Effector memory CD4-positive, alpha-beta T cell (primary cell): ENCODE measurements at places on chromosomes 5 and 9.

DNA sequence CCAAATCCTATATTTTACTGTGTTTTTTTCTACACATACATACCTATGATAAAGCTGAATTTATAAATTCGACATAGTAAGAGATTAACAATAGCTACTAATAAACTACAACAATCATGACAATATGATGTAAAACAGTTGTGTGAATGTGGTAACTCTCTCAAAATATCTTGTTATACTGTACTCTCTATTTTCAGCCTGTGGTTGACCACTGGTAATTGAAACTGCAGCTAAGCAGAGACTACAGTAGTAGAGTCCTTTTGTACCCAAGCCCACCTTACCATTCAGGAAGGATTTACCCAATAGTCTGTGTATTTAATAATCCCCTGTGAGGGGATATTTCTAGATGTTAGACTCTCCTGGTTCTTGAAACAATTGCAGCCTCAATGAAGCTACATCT lies 86.7 kb downstream of the FAM114A2 start:
- H3K4me3 ChIP-seq: no peak overlapping the region
- H3K27me3 ChIP-seq: no peaks in the 10 kb centered on the region
- DNase-seq: no peak

DNA sequence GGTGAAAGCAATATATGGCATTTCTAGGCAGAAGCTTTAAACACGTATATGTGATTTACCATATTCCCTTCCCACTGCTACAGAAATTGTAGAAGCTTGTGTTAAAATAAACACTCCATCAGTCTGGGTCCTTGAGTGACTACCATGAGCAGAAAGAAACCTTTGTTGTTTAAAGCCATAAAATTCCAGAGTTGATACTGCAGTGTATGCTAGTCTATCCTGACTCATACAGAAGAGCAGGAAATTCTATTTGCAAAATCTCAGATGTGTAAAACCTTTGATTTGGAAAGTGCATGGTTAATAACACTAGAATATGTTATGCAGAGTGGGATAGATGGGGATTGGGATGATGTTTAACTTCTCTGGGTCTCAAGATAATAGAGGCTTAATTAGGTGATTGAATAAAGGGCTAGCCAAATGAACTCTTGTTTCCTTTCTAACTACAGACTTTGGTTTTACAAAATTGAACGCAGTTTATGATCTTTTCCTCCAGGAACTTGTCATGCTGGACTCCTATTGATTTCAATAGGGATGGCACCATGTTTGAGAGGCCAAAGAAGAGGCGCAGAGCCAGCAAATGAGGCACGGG lies 282.7 kb upstream of the VLDLR start:
- H3K36me3 ChIP-seq: no peaks in the 10 kb centered on the region
- H3K27ac ChIP-seq: no peak overlapping the region
- no peaks in the 10 kb centered on the region for H3K4me1 ChIP-seq

DNA sequence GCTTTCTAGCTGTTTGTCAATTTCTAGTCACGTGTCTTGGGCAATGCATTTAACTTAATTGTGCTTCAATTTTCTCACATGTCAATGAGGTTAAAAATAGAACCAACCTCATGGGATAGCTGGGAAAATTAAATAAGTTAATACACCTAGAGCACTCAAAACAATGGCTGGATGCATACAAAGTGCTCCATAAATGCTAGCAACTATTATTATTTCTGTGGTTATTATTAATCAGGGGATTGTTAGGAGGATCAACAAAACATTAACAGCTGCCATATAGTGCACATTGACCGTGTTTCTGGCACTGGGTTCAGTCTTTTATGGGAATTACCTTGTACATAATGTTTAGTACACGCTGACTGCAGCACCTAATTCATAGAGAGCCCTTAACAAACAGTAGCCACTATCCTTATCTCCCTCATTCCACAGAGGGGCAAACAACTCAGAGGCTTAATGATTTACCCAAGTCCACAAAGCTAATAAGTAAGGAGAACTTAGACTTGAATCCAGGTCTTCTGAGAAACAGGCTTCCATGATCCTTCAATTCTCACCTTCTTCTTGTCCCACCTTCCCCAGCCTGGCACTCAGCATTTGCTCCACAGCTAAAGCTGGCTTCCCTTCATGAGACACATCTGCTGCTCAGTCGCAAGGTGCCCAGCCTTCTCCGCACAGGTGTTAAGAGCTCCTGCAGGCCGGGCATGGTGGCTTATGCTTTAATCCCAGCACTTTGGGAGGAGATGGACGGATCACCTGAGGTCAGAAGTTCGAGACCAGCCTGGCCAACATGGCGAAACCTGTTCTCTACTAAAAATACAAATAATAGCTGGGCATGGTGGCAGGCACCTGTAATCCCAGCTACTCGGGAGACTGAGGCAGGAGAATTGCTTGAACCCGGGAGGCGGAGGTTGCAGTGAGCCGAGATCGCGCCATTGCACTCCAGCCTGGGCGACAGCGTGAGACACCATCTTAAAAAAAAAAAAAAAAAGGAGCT lies 137.4 kb upstream of the ABCA1 start:
- H3K36me3 ChIP-seq: no peaks in the 10 kb centered on the region
- H3K4me1 ChIP-seq: no peaks in the 10 kb centered on the region
- H3K27me3 ChIP-seq: no peaks in the 10 kb centered on the region
- H3K4me3 ChIP-seq: no peak overlapping the region
- DNase-seq: no peak
- no peak overlapping the region for H3K27ac ChIP-seq

- H3K4me3 ChIP-seq: no peak overlapping the region
- H3K4me1 ChIP-seq: no peaks in the 10 kb centered on the region
- H3K27ac ChIP-seq: no peak overlapping the region
- DNase-seq: no peak
- H3K36me3 ChIP-seq: no peaks in the 10 kb centered on the region
- no peaks in the 10 kb centered on the region for H3K27me3 ChIP-seq
Observed at GRCh38 chr9:89564346-89564878, 40.4 kb upstream of the GADD45G start.

GRCh38 chr9:124098141-124098905 lies 86.8 kb downstream of the LHX2 start:
- H3K27me3 ChIP-seq: no peaks in the 10 kb centered on the region
- DNase-seq: no peak
- H3K4me3 ChIP-seq: no peak overlapping the region

- no peak for DNase-seq
- no peaks in the 10 kb centered on the region for H3K27me3 ChIP-seq
- H3K4me1 ChIP-seq: no peaks in the 10 kb centered on the region
- H3K4me3 ChIP-seq: no peak overlapping the region
Observed at GRCh38 chr9:121566481-121567465, 67.1 kb upstream of the GGTA1 start.

DNA sequence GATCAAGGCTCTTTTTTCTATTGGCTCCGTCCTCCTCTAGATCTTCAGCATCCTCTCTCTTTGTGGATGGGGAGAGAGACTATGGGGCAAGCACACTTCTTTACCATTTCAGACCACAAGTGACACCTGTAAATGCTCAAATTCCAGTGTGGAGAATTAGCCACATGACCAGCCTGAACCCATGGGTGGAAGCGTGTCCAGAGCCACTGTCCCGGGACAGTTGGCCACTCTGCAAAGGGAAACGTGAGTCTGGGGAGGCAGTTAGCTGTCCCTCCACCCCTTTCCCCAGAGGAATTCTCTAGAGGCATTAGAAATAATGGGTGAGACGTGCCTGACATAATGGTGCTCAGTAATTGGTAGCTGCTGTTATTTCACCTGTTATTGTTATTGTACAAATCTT lies 40.9 kb downstream of the AMBP start:
- no peaks in the 10 kb centered on the region for H3K36me3 ChIP-seq
- H3K27ac ChIP-seq: no peak overlapping the region
- no peaks in the 10 kb centered on the region for H3K27me3 ChIP-seq
- H3K4me3 ChIP-seq: no peak overlapping the region
- H3K4me1 ChIP-seq: no peaks in the 10 kb centered on the region

DNA sequence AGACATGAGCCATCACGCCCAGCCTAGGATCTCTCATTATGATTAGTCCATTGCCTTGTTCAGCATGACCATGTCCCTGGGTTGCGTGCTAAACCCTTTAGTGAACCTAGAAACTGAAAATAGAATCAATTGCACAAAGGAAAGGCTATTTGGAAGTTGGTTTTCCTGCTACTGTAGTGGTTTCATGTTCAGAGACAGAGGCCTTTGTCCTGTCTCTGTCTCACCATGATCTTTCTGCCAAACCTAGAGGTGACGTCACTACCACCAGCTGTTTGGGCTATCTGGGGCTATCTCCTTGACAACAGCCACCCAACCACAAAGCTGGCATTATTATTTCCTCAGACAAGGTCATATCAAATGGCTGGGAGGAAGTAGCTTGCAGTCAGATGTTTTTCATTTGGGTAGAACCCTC lies 4.0 kb upstream of the CDK5RAP2 start:
- DNase-seq: peak; percentile 11
- H3K27ac ChIP-seq: no peak overlapping the region
- no peaks in the 10 kb centered on the region for H3K36me3 ChIP-seq
- H3K4me1 ChIP-seq: peaks cover 13% of the 10 kb centered on the region

DNA sequence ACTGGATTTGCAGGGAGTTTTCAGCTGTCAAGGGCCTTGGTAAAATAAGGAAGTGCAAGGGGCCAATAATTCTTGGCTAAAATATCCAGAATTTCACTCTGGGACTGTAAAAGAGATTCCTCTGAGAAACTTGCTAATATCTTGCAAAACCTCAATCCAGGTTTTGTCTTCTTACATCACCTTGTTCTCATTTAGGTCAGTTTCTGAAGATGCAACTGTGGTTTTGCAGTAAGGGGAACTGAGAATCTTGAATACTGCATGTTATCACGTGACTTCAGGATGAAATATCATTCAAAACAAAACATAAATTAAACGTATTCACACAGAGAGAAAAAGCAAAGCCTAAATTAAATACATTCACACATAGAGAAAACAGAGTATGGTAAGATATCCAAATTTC lies 35.0 kb upstream of the RIC1 start:
- H3K27me3 ChIP-seq: no peaks in the 10 kb centered on the region
- H3K36me3 ChIP-seq: no peaks in the 10 kb centered on the region
- H3K4me3 ChIP-seq: no peak overlapping the region
- no peaks in the 10 kb centered on the region for H3K4me1 ChIP-seq
- no peak for DNase-seq

- no peak overlapping the region for H3K27ac ChIP-seq
- no peak overlapping the region for H3K4me3 ChIP-seq
- H3K36me3 ChIP-seq: no peaks in the 10 kb centered on the region
- no peaks in the 10 kb centered on the region for H3K27me3 ChIP-seq
Observed at GRCh38 chr9:73116031-73116430, 35.6 kb upstream of the ANXA1 start.

- no peaks in the 10 kb centered on the region for H3K4me1 ChIP-seq
- no peak overlapping the region for H3K4me3 ChIP-seq
- H3K27ac ChIP-seq: no peak overlapping the region
- no peak for DNase-seq
- no peaks in the 10 kb centered on the region for H3K27me3 ChIP-seq
Observed at GRCh38 chr5:160851451-160851850, 560 bp downstream of the ATP10B start.

DNA sequence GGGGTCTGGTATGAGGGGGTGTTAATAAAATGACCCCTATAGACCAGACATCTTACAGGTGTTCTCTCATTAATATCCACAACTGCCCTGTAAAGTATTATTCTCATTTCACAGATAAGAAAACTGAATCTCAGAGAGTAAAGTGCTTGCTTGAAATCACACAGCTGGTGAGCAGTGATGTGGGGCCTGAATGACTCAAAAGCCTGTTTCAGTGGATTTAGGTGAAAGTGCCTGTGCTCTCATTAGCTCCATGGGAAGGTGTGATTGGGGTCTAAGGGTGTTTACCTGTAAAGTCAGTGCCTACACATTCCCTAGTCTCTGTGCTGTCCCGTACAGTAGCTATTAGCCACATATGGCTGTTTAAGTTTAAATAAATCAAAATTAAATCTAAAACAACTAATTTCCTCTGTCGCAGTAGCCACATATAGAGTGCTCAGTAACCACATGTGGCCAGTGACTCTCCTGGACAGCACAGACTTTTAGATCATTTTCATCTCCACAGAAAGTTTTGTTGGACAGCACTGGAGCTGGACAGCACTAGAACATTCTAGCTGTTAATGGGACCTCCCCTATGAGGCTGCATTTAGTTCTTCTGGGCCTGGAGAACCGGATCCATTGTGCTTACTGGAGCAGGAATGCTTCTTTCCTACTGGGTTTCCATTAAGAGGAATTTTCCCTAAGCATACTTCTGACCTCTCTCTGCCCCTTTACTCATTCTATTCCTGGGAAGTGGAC lies 52.5 kb upstream of the SEMA6A start:
- no peak overlapping the region for H3K27ac ChIP-seq
- no peaks in the 10 kb centered on the region for H3K36me3 ChIP-seq
- DNase-seq: no peak
- no peak overlapping the region for H3K4me3 ChIP-seq
- no peaks in the 10 kb centered on the region for H3K27me3 ChIP-seq
- no peaks in the 10 kb centered on the region for H3K4me1 ChIP-seq

DNA sequence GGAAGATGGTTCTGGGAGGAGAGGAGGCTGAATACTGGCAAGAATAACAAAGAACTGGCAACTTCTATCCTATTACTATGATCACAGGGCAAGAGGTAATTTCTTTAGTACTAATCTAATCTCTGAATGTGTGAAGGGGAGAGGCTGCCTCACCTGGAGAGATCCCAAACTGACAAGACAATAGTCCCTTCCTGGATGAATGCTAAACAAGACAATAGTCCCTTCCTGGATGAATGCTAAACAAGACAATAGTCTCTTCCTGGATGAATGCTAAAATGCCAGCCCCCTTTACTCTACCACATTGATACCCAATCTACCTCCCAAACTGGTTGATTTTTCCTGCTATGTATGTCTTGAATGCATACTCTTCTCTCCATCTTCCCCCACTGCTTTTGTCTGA lies 145.2 kb downstream of the SIL1 start:
- no peaks in the 10 kb centered on the region for H3K27me3 ChIP-seq
- H3K4me3 ChIP-seq: no peak overlapping the region
- no peaks in the 10 kb centered on the region for H3K4me1 ChIP-seq
- no peak for DNase-seq

GRCh38 chr5:135233477-135233876 lies 165.6 kb downstream of the MACROH2A1 start:
- no peaks in the 10 kb centered on the region for H3K4me1 ChIP-seq
- H3K4me3 ChIP-seq: no peak overlapping the region
- no peaks in the 10 kb centered on the region for H3K36me3 ChIP-seq
- no peaks in the 10 kb centered on the region for H3K27me3 ChIP-seq
- DNase-seq: no peak
- no peak overlapping the region for H3K27ac ChIP-seq

DNA sequence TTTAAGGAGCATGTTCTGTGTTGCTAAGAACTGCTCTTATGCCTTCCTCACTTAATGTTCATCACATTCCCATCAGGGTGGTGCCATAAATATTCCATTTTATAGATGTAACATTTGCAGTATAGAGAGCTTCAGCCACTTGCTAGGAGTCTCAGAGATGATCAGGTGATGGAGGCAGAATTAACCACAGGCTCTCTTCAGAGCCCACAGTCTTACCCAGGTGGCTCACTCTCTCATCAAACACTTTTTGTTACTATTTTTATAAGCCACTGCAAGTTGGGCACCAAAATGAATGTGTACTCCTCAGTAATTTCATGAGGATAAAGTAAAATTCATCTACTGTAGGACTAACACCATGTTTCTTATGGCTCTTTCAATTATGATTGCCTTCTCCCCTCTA lies 491.5 kb upstream of the DAP start:
- H3K4me3 ChIP-seq: no peak overlapping the region
- no peaks in the 10 kb centered on the region for H3K27me3 ChIP-seq
- DNase-seq: no peak
